Fibroblast of lung (primary cell): ENCODE measurements at places on chromosomes 7 and 10.
A peak's percentile ranks its signal among the peaks of the same experiment; 100 is the strongest.

- DNase-seq: peak; percentile 12
Observed at GRCh38 chr7:36764929-36765328, 40.6 kb upstream of the AOAH start.

DNA sequence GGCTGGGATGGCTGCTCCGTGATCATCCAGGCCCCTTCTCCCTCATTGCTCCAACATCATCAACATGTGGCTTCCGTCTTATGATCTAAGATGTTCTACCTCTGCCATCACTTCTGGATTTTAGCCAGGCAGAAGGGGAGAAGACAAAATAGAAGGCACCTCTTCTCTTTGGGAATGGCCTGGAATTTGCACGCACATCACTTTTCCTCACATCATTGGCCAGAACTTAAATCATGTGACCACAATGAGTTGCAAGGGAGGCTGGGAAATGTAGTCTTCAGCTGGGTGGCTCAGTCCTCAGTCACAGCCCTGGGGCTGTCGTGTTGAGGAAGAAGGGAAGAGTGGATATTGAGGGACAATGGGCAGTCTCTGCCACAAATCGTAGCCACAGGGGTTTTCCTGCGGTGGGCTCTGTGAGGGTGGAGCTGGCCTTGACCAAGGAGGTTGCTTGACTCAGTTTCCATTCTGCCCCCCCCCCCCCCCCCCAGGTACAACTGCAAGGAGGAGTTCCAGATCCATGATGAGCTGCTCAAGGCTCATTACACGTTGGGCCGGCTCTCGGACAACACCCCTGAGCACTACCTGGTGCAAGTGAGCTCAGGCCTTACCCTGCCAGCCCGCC lies 50.3 kb downstream of the PALD1 start:
- peak; percentile 54 for DNase-seq

DNA sequence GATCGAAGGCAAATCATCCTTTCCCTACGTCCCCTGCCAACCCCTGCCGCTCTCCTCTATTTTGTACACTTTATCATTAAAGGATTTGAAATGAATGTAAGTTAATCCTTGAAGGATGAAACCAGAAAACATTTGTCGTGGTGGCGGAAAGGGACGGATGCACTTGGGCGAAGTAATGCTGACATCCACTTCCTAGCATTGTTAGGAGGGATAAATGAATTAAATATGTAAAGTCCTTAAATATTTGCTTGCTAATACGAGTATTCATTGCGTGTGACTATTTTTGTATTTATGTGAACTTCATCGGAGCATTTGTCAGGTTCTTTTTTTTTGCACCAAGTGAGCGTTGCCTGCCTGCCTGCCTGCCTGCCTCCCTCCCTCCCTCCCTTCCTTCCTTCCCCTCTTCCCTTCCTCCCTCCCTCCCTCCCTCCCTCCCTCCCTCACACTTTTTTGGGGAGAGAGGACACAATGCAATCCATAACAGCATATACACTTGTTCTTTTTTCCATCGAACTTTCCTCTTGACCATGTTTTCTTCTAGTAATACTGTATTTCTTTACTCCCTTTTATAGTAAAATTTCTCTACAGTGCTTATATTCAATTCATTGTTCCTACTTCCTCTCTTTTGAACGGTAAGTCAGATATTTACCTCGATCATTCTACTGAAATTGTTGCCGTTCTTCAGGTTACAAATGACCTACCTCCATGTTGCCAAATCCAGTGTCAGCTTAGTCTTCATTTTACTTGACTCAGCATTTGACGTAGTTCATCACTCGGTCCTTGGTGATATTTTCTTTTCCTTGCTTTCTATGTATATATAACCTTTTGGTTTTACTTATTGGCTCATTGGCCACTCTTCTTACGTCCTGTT lies 831 bp downstream of the CCDC7 start:
- DNase-seq: peak; percentile 54

DNA sequence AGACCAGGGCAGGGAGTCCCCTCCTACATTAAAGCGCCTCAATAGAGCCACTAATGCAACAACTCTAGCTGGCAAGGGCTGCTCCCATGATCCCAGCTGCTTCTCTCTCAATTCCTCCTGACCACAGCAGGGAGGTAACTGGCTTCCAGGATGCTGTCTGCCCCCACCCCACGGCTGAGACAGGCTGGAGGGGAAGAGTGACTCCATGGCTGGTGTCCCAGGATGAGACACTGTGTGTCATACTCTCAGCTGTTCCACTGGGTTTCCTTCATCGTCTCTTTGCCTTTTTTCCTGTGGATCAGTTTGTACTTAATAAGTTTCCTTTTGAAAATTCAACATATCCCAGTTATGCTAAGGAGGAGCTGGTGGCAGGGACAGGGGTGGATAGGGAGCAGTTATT lies 27.7 kb upstream of the MYH16 start:
- peak; percentile 64 for DNase-seq

DNA sequence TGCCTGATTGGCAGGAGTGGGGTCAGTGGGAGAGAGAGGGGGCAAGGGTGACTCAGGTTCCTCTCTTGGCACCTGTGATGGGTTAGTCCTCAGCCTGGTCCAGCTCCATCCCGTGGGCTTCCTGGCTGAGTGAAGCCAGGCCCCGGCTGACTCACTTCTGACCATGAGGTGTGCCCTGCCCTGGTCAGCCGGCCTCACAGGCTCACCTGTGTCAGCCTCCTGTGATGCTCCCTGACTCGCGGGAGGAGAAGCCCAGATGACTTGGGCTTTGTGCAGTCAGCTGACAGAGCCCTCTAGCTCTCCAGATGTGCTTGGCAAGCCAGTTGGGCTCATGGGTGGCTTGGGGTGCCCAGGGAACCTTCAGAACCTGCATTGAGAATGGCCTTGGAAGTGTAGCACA lies 16.0 kb upstream of the PPIF start:
- no peak for DNase-seq

GRCh38 chr10:3323865-3324498 lies 151.4 kb upstream of the PITRM1 start:
- peak; percentile 64 for DNase-seq

GRCh38 chr7:45259966-45260646 lies 102.5 kb downstream of the RAMP3 start:
- DNase-seq: peak; percentile 18

- peak; percentile 93 for DNase-seq
Observed at GRCh38 chr7:46754140-46754720, 827.7 kb downstream of the TNS3 start.

- peak; percentile 25 for DNase-seq
Observed at GRCh38 chr7:120021085-120021484, 251.9 kb upstream of the KCND2 start.
